ENCODE measurements at places on chromosomes 5 and 9. TPM values are rescaled to one million over a fixed set of nuclear protein-coding genes. Genes with fewer than 3 reads are reported as not detected.

Gene NEURL1B
- 0.10 TPM for total RNA-seq

DNA sequence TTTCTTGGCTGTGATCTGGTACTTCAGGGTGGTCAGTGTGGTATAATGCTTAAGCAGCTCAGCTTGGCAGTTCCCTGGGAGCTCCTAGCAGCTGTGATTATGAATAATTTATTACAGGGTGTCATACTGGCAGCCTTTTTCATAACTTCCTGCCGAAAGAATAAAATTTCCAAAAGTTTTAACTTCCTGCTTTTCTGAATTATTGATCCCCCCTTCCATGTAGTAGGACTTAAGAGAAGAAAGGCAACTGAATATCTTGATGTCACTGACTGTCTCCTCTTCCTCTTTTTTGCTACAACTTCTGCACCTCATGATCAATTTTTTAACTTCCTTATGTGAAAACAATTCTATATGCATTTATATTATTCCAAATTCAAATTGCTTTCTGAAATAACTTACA, 74.3 kb upstream of the SPEF2 start:
- DNase-seq = no peak

DNA sequence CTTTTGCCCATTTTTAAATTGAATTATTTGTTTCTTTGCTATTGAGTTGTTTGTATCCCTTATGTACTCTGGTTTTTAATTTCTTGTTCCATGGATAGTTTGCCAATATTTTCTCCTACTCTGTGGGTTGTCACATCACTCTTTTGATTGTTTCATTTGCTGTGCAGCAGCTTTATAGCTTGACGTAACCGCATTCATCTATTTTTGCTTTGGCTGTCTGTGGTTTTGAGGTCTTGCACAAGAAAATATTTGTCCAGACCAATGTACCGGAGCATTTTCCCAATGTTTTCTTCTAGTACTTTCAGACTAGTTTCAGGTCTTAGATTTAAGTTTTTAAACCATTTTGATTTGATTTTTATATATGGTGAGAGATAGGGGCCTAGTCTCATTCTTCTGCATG, 36.2 kb upstream of the ZNF366 start:
- no peak for DNase-seq

DNA sequence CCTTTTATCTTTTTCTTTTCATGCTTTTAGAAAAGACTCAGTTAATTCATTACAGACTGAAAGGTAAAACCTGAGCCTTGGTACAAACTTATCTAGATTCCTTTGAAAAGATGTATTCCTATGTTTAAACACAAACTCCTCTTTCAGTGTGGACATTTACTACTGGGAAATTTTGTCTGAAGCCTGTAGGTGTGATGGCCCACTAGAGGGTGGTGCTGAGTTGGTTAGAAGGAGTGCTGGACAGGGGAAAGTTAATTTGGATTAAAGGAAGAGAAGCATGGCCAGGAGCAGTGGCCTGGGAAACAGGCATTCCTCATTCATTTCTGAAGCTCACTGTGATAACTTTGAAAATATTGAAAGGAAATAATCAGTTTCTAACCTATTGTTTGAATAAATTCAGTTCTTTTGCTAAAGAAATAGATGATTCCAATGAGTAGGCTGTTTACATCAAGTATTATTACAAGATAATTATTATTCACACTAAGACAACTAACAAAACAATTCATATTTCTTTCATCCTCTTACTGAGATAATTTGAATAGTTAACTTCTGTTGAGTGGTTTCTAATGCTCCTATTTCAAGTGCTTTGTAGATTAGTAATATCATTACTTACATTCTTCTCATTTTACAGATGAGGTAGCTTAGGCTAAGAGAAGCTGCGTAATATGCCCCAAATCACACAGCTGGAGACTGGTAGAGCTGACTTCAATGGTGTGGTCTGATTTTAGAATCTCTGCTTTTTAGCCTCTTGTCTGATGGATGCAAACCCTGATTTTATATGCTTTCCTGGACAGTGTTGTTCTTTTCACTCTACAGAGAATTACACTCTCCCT, 150.9 kb downstream of the ADGRV1 start:
- peak; percentile 43 for DNase-seq

GRCh38 chr5:82290908-82291307, 12.8 kb upstream of the RPS23 start:
- no peak for DNase-seq

DNA sequence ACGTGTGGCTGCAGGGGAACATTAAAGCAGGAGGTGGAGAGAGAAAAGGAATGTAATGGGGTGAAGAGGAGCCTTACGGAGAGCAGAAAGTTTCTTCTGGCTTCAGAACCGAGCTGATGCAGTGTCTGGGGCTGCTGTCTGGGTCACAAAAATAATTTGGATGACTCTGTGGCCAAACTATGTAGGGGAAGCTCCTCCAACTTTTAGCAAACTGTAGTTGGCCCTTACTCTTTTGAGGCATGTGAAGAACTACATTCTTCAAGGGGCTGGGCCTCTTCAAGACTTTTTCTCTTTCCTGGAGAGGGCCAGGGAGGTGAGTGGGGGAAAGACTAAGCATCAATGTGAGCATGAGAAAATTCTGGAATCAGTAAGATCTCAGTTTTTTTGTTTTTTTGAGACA, 31.9 kb upstream of the SPARC start:
- DNase-seq = no peak

DNA sequence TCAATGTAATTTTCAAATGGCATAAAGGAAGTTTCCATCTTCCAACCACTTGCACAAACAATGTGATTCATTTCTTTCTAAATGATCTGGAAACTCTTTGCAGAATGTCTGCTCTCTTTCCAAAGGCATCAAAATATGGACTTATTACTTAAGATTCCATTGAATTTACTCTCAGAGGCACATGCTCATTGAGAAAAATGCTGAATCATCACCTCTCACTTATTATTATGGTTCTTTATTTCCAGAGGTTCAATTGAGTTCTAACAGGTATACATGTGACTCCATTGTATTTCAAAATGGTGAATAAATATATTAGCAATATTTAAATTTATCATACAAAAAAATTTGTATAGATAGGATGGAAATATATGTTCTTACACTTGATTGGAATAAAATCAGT, 1140.6 kb downstream of the EFNA5 start:
- no peak for DNase-seq

Gene INSL4
- total RNA-seq = 0.33 TPM

Gene C9orf153
- not detected for total RNA-seq

Gene NSMF
- total RNA-seq = 40.0 TPM

DNA sequence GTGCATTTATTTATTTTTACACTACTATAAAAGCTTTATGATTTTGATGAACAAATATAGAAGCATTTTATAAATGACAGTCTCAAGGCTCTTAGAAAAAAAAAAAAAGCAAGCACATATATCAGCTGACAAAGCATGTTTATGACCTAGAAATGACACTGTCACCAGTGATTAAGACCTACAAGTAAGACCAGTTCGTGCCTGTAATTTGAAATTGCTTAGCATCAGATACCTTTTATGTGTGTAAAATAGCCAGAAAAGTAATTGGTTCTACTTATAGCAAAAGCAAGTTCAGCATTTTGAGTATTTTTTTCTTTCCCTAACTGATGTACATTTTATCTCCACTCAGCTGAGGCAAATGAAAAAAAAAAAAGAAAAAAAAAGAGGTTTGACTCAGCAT, 808.4 kb downstream of the CDH18 start:
- DNase-seq = no peak

DNA sequence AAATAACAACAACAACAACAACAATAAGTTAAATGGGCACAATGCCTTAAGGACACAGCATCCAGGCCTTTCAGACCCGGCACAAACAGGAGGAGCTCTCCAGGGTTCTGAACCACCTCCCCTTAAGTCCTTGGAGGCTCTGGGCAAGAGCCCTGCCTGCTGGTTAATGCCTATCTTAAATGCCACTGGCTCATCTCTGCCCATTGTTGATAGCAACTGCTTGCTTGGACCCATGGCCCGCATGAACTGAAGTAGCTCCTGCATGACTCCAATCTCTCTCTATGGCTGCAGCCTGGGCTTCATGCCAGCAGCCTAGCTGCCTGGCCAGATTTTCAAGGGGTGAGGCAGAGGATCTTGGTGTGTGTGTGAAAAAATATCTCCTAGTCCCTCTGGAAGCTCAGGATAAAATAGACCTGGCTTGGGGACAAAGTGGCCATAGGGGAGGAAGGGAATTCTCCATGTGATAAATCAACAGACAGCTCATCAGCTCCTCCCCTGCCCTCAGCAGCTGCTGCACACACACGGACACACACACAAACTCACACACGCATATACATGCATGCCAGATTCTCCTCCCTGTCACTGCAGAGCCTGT, 27.4 kb downstream of the FAM219A start:
- peak; percentile 51 for DNase-seq

GRCh38 chr9:26888271-26888670, 4.3 kb downstream of the CAAP1 start:
- no peak for DNase-seq

DNA sequence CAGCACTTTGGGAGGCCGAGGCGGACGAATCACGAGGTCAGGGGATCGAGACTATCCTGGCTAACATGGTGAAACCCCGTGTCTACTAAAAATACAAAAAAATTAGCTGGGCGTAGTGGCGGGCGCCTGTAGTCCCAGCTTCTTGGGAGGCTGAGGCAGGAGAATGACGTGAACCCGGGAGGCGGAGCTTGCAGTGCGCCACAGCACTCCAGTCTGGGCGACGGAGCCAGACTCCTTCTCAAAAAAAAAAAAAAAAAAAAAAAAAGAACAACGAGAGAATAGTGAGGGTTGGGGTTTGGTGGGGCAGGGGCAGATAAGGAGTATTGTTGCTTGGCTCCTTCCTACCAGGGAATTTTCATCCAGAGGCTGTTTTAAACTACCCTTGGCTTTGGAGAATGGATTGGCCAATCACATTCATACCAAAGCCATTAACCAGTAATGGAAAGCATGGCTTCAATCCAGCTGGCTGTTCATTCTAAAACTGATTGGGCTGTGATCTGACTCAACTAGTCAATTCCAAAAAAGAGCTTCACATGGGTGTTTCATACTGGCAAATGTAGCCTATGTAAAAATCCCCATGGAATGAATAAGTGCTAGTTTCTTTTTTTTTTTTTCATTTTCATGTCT, 64.4 kb downstream of the PLCXD3 start:
- no peak for DNase-seq

DNA sequence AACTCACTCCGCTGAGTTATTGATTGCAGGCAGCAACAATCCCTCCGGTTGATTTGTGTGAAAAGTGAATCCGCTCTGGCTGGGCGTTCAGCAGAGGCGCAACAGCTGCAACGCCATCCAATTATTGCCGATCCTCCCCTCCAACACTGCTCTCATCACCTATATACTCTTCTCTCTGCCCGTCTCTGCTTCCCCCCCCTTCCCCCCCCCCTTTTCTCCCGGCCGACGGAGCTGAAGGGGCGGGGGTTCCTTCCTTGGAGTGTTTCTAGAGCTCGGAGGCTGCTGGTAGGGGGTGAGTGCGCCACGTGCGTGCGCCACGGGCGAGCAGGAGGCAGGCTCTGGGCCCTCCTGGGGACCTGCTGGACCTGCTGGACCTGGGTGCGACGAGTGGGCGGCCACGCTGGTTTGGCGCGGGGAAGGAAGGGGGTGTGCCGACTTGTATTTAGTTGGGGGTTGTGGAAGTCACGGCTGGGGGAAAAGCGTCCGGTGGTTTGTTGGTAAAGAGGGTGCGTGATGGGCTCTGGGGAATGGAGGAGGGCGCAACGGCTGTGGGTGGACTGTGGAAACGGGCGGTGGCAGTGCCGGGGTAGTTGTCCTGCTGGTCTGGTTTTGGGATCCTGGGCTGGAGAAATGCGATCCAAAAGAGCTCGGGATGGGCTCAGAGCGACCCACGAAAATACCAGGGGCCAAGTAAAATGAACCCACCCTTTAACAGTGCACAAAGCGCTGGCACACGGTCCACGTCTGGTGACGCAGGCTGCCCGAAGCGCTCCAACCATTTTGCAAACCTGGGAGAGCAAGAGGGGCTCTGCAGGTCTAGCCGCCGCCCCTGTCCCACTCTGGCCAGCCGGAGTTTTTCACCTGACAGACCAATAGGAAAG, 6.4 kb upstream of the MEF2C start:
- no peak for DNase-seq

DNA sequence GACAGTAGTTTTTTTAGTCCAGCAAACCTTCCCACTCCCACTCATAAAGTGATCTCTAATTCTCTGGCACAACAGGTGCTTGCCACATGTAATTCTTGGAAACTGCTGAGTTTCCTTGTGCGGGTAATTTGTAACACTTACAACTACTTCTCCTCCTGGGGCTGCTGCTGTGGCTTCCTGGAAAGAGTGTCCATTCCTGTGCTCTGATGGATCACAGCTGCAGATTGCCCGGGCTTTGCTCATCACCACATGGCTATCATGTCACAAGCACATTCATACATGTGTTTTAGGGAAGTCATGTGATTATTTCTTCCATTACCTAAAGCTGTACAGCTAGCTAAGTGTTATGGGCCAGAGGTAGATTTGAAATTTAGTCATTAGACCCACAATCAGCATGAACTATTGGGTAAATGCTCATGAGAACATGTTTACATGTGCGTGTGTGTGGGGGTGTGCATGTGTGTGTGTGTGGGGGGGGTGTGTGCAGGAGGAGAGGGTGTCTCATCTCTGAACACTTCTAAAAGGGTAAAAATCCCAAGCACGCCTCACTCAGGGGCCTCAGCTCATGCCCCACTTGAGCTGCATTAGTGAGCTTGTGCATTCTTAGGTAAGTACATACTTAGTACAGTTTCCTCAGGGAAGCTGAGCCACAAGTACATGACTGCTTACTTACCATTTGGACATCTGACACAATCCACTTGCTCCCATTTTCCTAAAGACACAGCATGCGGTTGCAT, 118.1 kb upstream of the CCDC112 start:
- DNase-seq = peak; percentile 47

Gene TNFSF8
- total RNA-seq = not detected

GRCh38 chr9:101453776-101454570, 18.4 kb upstream of the ALDOB start:
- no peak for DNase-seq

DNA sequence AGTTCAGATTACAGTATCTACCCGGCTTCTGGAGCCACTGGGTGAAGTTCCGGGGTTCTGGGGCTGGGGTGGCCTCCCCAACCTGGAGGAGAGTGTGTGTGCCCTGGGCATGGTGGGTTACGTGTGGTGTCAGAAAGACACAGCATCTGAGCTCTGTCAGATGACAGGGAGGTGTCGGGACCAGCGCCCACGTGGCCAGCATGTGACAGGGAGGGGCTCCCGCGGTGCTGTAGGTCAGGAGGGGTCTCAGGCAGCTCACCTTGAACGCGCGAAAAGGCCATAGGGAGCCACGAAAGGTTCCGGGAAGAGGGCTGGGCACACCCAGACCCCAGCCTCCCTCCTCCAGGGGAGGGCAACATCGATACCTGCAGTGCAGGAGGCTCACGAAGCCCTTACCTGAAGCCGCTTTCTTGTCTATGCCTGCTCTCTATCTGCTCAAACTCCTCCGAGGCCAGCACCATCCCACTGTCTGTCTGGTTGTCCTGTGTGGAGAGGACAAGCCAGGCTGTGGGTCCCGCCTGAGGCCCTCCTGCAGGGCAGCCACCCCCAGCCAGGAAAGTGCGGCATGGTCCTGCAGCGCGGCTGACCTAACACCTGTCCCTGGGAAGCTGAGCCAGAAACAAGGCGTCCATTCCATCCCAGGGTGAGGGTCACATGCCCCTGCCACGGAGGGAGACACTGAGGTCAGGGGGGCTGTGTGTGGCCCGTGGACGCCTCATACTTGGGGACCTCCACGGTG, 17.4 kb upstream of the SCGB3A1 start:
- no peak for DNase-seq

GRCh38 chr5:72658161-72658560, 151.0 kb upstream of the ZNF366 start:
- DNase-seq = no peak

Data from HT1080 (cell line).